ENCODE measurements at places on chromosomes 16 and 17. TPM values are rescaled to one million over a fixed set of nuclear protein-coding genes. Genes with fewer than 3 reads are reported as not detected.

Gene GGT6
- 0.64 TPM for polyA plus RNA-seq

Gene CLEC3A
- polyA plus RNA-seq = not detected

Gene ATP1B2
- 0.53 TPM for polyA plus RNA-seq

Gene CCL2
- 8.9 TPM for polyA plus RNA-seq

Gene IGFBP4
- polyA plus RNA-seq = 179 TPM

Gene RAMP2
- polyA plus RNA-seq = 17.2 TPM

All from liver (tissue), 10 donors.